ENCODE measurements at places on chromosomes 6 and 20. TPM values are rescaled to one million over a fixed set of nuclear protein-coding genes. Genes with fewer than 3 reads are reported as not detected.

SGK2 gene
- not detected for total RNA-seq

APOBEC2 gene
- not detected for total RNA-seq

FABP7 gene
- not detected for total RNA-seq

ADTRP gene
- 16.8 TPM for total RNA-seq

CASS4 gene
- total RNA-seq, result not detected

MLN gene
- not detected for total RNA-seq

DNA sequence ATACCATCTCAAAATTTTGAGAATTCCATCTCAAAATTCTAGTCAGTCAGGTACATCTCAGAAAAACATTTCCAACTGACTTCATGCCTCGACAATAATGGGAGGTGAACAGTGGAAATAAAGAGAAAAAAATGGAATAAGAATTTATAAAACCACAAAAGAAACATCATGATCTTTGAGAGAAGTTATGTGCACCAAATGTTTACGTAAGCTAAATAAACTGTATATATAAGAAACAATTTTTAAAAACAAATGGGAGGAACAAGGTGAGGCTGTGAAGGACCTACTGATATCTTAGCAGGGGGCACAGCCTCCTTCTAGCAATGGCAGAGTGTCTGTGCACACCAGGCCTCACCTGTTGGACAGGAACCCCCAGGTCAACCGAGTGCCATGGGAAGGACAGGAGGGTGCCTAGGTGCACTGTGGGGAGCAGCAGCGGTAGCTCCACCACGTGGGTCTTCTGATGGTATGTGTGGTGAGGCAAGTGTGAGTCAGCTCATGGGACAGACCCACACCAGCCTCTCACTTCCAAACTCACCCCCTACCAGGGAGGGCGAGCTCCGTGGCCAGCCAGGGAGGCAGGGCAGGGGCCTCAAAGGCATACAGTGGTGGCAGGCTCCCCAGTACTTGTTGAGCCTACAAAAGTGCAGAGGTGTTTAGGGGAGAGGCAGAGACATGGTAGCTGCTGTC, 23.2 kb downstream of the DIDO1 start:
- DNase-seq, result no peak
